ENCODE measurements at places on chromosomes 7 and 10. TPM values are rescaled to one million over a fixed set of nuclear protein-coding genes. Genes with fewer than 3 reads are reported as not detected.

- no peak for DNase-seq
Measured at GRCh38 chr10:46310143-46310514, 23.3 kb downstream of the ANTXRL start.

- no peak for DNase-seq
Measured at GRCh38 chr10:62545160-62546066, 171.2 kb downstream of the ZNF365 start.

- no peak for DNase-seq
Measured at GRCh38 chr10:82742478-82742877, 867.5 kb downstream of the NRG3 start.

The SLC13A1 gene
- total RNA-seq, result not detected

DNA sequence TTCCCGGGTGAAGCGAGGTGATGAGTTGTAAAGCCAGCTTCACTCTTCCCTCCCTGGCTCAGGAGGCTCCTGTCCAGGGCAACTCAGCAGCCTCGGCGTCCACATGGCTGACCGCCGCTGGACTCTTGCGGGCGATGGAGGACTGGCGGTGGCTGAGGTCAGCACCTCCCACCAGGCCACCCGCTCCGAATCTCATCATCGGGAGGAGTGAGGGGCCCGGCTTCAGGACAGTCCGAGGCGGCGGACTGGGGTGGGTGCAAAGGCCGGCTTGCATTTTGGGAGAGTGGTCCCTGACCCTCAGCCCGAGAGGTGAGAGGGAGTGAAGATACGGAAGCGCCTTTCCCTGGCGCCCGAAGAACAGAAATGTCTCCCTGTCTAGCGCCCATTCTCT, 759 bp downstream of the DNAJB12 start:
- no peak for DNase-seq

- DNase-seq, result no peak
Measured at GRCh38 chr7:33048257-33048656, 14.3 kb downstream of the NT5C3A start.

- peak; percentile 62 for DNase-seq
Measured at GRCh38 chr10:12534824-12535223, 185.5 kb downstream of the CAMK1D start.

DNA sequence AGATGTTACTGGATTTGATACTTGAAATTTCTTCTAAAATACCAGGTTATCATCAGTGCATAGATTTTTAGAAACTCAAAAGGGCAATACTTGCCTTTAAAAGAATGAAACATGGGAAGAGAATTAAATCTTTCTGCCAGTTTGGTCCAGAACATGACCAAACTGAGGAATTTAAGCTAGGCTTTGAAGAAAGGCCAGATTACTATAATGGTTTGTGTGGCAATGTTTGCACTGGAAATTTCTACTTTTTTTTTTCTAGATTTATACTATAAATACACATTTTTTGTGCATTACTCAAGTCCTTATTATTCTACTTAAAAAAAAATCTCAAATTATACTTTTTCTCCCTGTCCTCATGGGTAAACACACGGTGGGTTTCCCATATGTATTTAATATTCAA, 9.2 kb downstream of the MKX start:
- no peak for DNase-seq

DNA sequence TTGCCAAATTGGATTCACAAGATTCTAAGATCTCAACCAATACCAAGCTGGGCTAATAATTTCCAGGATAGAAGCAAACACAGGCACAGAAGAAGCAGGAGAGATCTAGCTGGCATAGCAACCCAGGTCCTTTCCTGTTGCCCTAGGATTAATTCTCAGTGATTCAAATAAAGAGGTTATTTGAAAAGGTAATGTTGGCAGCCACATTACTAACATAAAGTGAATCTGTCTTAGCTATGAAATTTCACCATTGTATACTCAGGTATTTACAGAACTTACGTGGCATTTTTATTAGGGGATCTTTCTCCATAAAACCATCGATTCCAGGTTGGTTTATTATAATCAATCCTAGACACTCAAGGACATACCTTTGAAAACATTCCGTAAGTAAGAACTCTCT, 379.3 kb upstream of the POM121L12 start:
- no peak for DNase-seq

DNA sequence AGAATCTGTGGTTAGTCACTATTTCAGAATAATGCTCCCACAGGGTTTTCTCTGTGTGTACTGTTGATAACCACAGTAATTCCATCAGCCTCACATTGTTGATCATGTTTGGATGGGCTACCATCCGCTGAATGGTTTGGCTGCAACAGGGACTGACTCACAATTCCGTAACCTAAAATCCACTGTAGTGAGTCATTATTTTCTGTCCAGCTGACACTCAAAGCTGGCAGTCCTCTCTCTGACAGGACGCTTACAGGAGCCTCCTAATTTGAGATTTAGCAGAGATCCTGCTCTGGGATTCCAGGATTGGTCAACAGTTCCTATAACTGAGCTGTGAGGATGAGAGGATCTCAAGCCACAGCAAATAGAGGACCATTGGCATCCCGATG, 32.7 kb downstream of the VWA2 start:
- no peak for DNase-seq

- DNase-seq, result no peak
Measured at GRCh38 chr7:110253093-110253492, 837.8 kb upstream of the LRRN3 start.

The C10orf67 gene
- total RNA-seq, result not detected

The RAPGEF5 gene
- total RNA-seq, result 68.0 TPM

GRCh38 chr10:44416021-44416771, 31.3 kb upstream of the CXCL12 start:
- peak; percentile 43 for DNase-seq

DNA sequence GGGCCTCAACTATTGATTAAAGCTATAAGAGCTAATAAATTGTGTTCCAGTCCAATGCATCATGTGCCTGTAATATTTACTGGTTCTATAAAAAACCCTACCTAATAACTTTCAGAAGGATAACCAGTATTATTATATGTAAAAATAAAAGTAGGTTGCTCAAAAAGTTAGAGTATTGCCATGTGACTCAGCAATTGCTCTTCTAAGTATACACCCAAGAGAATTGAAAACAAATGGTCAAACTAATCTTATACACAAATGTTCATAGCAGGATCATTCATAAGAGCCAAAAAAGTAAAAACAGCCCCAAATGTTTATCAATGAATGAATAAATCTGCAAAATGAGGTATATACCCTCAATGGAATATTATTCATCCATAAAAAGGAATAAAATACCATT, 89.5 kb upstream of the TES start:
- no peak for DNase-seq

- no peak for DNase-seq
Measured at GRCh38 chr10:2380218-2380617, 642.9 kb upstream of the ADARB2 start.

- no peak for DNase-seq
Measured at GRCh38 chr10:114266521-114266920, 27.5 kb downstream of the VWA2 start.

The GPC2 gene
- total RNA-seq, result 7.4 TPM

GRCh38 chr10:104492329-104492940, 138.8 kb downstream of the CFAP58 start:
- no peak for DNase-seq

GRCh38 chr7:86898171-86898570, 161.3 kb downstream of the ELAPOR2 start:
- DNase-seq, result no peak

- DNase-seq, result no peak
Measured at GRCh38 chr7:36884351-36884750, 160.1 kb upstream of the AOAH start.

The CEP55 gene
- total RNA-seq, result 3.2 TPM

DNA sequence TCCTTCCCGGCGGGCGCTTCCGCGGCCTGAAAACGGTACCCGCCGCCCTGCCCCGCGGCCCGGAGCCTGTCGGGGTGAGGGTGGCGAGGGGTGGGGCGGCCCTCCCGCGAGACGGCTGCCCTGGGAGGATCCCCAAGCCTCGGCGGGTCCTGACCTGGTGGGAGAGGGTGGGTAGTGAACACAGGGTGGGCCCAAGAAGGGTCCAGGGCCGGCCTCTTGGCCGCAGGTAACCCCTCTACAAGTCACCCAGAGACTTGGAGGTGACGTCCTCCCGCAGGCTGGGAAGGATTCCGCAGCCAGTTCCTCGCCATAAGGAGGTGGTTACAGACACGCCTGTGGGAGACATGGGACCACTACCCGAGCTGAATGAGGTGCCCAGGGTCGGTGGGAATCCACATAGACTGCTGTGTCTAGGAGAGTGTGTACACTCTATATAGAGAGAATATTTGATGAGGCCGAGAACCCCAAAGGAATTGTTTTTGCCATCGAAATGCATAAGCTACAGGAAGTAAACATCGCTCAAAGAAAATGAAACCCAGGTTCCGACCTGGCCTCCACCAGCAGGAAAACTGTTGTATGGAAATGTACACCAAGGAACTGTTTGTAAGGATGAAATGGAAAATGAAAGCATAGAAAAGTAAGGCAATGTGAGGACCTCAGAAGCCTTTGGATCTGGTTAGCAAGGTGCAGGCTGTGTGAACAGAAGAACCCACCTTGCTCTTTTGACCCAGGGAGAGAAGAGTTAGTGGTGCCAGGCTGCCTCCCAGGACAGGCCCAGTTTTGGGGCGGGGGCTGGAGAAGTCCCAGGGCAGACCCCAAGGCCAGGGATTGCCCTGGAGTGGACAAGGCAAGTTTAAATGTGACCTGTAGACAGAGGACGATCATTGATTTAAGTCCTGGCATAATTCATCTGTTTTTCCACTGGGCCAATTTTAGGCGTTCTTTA, 659 bp downstream of the OPTN start:
- no peak for DNase-seq

DNA sequence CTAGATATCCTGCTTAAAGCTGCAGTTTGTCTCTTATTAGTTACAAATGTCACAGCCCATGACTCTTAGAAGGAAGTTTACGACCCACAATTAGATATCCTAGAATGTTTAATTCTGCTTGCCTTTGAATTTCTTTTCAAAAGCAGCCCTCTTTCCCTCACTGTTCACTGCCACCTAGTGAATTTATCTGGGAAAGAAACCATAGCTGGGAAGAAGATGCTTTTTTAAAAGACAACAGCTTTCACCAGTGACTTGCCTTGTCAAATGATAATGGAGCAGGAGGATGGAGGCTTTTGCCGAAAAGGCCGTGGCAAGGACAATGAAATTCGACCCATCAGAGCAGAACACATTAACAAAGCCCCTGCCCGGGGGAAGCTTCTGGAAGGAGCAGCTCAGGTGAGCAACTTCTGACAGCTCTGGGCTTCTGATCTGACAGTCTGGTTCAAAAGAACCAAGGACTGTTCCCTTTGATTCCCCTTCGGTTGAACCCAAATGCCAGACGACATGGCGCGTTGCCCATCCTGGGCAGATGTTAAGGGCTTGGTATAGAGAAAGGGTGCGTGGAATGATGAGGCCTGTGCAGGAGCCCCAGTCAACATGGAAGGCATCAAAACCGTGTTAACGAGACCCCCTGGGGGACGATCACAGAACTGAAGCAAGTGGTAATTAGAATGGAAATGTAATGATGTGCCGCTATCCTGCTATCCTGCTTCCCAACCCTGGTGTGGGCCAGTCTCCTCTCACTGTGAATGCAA, 236.8 kb downstream of the FRMD4A start:
- DNase-seq, result no peak

The KLLN gene
- 0.25 TPM for total RNA-seq

DNA sequence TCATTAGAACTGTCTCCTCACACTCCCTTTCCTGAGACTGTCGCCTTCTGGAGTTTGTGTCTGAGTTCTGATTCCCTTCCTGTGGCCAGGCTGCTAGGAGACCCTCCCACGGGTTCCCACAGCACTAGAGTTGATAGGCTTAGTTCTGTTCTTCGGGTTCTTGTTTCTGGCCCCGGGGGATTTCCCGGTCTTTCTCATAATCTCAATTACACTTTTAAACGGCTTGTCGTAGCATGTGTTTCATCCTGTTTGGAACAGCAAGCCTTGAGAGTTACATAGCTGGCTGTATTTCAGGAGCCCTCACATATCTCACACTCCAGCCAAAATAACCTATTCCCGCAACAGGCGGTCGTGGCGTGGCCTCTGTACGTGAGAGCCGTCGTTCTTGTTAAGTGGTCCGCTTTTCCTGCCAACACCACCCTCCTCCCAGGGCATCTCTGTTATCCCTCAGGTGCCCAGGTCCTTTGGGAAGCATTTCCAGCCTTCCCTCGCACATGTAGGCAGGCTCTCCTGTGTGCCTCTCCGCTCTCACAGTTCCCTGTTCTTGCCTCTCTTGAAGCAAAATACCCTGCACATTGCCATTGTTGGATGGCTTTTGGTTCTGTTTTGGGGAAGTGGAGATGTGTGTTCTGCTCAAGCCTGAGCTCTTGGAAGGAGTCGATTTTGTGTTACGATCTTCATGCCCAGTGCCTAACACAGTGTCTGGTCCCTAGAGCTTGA, 46.0 kb downstream of the CDC123 start:
- no peak for DNase-seq

DNA sequence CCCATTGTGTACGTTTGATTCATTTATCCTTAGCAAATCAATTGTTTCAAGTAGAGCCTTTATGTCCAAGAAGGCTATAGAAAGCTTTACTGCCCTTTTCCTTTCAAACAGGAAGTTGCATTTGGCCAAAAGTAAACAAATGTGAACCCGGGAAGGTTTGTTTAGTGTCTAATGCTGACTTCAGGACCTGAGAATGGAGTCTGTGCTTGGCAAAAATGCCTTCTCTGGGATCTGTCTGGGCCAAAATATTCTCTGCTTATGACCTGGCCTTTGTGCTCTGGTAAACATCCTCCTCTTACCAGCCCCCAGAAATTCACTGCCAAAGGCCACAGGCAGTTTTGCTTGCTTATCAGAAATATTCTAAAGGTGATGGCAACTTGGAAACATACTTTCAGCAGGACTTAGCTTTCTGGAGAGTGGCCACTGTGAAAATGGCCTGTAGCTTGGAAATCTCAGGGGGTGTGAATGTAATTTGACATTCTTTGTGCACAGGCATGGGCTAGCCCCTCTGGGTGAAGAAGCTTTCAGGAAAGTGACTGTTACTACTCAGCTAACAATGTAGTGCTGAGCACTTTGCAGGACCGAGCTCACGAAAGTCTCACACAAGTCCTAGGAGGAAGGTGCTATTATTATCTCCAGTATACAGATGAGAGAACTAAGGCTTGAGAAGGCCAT, 199.5 kb downstream of the PTEN start:
- no peak for DNase-seq

- no peak for DNase-seq
Measured at GRCh38 chr7:54878339-54878738, 119.3 kb upstream of the SEC61G start.

DNA sequence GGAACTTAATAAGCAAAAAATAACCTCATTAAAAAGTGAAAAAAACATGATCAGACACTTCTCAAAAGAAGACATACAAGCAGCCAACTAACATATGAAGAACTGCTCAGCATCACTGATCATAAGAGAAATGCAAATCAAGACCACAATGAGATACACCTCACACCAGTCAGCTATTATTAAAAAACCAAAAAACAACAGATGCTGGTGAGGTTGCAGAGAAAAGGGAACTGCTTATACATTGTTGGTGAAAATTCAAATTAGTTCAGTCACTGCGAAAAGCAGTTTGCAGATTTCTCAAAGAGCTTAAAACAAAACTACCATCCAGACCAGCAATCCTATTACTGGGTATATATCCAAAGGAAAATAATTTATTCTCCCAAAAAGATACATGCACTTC, 513.3 kb downstream of the MDFIC start:
- no peak for DNase-seq
